RKO (cell line): ENCODE measurements at places on chromosomes 2 and 18.

- no peak for DNase-seq
Observed at GRCh38 chr18:11268741-11269233, 119.4 kb upstream of the PIEZO2 start.

- no peak for DNase-seq
Observed at GRCh38 chr18:9707381-9708056, 582 bp upstream of the RAB31 start.

GRCh38 chr2:160694631-160695030, 201.0 kb upstream of the RBMS1 start:
- no peak for DNase-seq

- DNase-seq, result no peak
Observed at GRCh38 chr2:9199716-9200632, 6.6 kb upstream of the ASAP2 start.

DNA sequence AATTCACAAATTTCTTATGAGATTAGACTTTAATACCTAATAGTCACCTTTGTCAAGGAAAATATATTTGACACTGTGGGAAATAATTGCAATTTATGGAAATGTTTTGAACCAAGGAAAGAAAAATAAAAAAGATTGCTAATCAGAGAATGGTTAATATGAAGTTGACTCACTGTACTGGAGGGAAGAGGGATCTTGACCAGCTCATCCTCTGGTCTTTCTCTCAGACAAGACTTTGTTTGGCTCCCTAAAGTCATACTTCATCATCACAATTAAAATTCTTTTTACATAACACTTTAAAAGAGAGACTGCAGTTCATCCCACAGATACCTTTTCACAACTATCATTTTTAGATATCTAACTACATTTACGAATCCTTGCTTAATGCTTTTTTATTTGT, 538.5 kb upstream of the ZEB2 start:
- no peak for DNase-seq
